ENCODE measurements at places on chromosomes 2 and 18.

GRCh38 chr2:46325182-46325928 is 28.1 kb downstream of the EPAS1 start:
- DNase-seq, result no peak

GRCh38 chr18:61653823-61654551 is 238.8 kb downstream of the RNF152 start:
- DNase-seq, result no peak

- no peak for DNase-seq
Measured at GRCh38 chr2:171310889-171311288, 122.9 kb downstream of the METTL8 start.

GRCh38 chr2:76825140-76825970 is 696.8 kb downstream of the LRRTM4 start:
- DNase-seq, result no peak

DNA sequence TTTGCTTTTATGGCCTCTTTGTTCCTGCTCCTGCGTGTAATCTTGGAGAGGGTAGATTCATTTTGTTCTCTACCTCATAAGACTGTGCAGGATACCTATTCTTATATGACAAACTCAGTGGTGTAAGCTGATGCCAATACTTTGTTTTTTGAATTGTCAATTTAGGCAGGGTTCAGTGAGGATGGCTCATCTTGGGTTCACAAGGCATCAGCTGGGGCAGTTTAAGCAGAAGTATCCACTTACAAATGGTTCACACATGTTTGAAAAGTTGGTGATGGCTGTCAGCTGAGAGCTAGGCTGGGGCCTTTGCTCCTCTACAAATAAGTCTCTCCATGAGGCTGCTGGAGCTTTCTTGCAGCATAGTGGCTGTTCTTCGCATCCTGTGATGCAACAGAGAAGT is 920.6 kb upstream of the PIK3C3 start:
- no peak for DNase-seq

GRCh38 chr2:150168595-150169236 is 318.8 kb downstream of the RND3 start:
- DNase-seq, result no peak

DNA sequence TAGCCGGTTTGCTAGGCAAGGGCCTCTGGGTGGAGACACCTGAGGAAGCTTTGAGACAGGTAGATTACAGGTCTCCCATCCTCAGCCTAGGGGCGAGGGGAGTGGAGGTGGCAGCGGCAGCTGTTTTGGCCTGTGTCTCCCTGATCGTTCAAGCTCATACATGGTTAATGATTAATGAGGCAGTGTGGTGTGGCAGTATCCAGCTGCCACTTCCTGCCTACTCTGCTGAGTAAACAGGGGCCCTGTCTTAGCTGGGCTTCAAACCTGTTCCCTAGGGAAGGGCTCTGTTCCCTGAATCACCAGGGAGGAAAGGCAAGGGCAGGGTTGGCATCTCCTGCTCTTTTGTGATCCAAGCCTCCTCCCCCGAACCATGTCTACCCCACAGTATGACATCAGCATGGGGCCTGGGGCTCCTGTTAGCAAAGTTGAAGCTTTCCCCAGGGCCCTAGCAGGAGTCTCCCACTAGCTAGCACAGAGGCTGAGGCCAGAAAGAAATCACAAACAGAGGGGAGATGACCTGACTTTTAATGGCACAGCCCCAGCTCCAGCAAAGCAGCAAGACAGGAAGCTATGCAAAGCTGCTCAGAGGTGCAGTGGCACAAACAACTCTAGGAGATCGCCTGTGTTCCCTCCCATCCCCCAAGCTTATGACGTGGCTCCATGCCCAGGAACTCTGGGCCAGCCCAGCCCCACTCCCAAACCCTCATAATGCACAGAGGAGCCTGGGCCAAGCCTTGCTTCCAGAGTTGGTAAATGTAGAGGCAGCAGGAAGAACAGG is 3.7 kb upstream of the TUBA4B start:
- DNase-seq, result no peak

Measured in stimulated activated CD8-positive, alpha-beta memory T cell treated with anti-CD3 and anti-CD28 coated beads, Interleukin-7, amount 100 ng/mL, for 1 hour (primary cell).